Activated CD4-positive, CD25-positive, alpha-beta regulatory T cell treated with anti-CD3 and anti-CD28 coated beads, Interleukin-2, amount 50 U/mL, for 16 hours (primary cell): ENCODE measurements at places on chromosomes 4 and X.
A peak's percentile ranks its signal among the peaks of the same experiment; 100 is the strongest.

DNA sequence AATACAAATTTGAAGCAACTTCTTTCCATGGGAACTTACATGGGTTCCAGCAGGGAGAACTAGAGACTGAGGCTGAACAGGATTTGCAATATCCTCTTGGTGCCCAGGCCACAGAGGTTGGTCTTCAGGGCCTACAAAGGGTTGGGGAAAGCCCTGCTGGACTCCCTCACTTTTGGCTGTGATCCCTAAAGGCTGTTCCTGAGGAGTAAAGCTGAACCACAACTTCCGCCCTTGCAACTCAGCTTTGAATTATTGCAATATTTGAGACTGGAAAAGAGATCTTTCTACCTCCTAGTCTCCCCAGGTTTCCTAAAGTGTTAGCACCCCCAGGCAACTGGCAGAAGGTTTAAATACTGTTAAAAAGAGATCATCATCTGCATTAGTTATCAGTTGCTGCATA is 26.9 kb downstream of the DCHS2 start:
- DNase-seq = no peak

DNA sequence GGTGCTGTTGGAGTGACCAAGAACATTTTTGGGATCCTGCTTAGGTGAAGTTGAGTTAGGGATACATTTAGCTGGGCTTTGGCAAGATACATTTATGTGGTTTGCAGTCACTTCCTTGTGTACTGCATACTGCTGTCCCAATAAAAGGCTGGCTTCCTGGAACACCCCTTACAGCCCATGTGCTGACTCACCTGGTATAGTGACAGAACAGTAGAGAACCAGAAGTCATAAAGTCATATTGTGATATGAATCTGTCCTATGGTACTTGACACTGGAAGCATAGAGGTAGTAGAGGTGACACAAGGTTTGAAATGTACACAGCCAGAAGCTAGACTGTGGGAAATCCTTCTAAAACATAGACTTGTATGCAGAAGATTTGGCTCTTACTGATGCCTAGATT is 55.3 kb upstream of the SLC25A43 start:
- no peak for DNase-seq

DNA sequence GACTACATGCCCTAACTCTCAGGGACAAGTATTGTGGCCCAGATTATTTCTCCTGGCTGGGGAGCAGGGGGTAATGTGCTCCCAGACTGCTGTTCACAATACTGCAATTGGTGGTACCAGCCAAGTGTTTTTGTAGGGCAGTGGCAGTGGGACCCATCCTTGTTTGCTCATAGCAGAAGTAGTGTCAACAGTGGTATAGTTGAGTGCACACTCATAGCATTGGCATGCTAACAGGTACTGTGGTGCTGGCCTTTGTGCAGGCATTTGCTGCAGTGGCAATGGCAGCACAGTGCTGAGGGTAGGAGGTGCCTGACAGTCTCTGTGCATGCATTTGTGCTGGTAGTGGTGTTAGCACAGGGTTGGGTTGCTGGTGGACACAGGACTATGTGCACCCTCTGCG is 995.0 kb downstream of the SH3BGRL start:
- DNase-seq = no peak

- no peak for DNase-seq
Measured at GRCh38 chrX:53377464-53377863, 45.0 kb downstream of the SMC1A start.

GRCh38 chrX:63702556-63702955 is 82.5 kb downstream of the ARHGEF9 start:
- DNase-seq = no peak

GRCh38 chrX:53317365-53318069 is 36.1 kb upstream of the IQSEC2 start:
- peak; percentile 36 for DNase-seq
